NCI-H69 (cell line): ENCODE measurements at places on chromosomes 7 and 10.

- DNase-seq = peak; percentile 14
Measured at GRCh38 chr7:111262293-111263116, 171.6 kb downstream of the LRRN3 start.

DNA sequence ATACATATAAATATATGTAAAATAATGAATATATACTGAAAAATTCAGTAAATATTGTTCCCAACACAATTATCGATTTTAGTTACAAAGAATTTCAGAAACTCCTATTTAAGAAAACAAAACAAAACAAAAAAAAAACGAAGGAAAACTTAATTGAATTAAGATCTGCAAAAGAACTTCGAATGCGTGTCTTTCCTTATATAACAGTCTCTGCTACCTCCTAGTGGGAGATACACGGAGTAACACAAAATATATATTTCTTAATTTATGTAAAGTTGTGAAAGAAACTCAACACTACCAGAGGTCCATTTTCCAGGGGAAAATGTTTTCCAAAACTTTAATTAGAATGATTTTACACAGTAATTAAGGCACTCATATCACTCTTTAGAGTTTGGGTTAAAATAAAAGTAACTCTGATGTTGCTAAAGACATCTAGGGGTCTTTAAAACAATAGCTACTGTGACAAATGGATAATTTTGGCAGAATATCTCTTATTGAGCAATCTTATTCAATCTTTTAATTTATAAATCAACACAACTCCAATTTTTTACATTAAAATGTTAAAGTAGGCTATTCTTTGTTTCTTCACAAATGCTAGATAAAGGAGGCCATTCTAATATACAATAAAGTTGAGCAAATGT lies 41.6 kb downstream of the NEBL start:
- DNase-seq = peak; percentile 43

DNA sequence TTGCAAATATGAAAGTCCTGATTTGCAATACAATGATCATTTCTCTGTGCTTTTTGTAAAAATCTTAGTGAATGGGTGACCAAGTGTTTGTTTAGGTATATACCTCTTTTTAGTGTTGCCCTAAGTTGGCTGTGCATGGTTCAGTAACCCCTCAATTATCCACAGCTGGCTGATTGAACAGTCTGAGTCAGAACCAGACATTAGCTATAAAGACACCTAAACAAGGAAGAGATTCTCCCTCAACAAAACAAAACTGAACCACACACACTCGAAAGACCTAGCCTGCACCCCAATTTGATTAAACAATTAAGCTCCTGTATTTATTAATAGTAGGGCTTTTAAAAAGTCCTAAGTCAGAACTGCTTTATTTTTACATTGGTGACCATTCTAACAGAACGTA lies 2.8 kb downstream of the RSBN1L start:
- DNase-seq = peak; percentile 75

DNA sequence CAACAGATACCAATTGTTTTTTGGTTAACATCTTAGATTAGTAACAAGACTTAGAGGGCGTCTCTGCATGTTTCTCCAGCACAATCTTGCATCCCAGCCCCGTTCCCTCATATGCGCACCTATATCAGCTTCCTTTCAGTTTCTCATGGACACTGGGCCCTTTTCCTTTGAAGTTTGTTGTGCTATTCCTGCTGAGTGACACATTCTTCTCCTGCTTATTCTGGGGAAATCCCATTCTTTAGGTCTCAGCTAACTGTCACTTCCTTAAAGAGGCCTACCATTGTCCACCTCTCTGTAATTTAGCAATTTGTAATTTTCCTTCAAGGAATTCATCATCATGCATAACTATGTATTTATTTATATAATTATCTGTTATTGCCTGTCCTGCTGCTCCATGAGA lies 110.3 kb upstream of the STEAP1B start:
- DNase-seq = no peak

DNA sequence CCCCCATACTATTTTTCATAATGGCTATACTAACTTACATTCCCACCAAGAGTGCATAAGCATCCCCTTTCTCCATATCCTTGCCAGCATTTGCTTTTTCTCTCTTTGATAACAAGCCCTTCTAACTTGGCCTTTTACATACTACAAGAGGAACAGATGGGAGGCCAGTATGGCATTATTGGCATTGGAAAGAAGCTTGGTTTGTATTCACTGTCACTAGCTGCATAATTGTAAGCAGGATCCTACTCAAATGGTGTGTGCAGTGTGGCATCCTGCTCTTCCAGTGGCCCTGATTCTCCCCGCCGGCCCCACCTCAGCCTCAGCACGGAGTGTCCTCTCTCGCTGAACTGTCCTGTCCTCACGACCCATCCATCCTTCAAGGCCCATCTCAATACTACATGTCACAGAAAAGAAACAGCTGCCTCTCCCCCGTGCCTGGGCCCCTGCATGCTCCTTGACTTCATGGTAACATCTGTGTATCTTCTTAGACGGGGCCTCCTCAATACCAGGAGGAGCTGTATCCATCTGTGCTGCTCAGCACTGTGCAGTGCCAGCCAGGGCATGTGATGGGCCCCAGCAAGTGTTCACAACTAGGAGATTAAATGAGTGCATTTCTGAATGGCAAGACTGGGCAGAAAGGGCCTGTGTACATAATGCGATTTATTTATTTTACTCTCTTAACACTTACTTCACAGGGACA lies 205.2 kb downstream of the COBL start:
- DNase-seq = no peak
